ENCODE measurements at places on chromosomes 7 and 10. TPM values are rescaled to one million over a fixed set of nuclear protein-coding genes. Genes with fewer than 3 reads are reported as not detected.

RUFY2 gene
- 16.8 TPM for total RNA-seq

WNT2 gene
- 1.3 TPM for total RNA-seq

PSD gene
- 1.0 TPM for total RNA-seq

LLCFC1 gene
- total RNA-seq, result not detected

FAM24B gene
- 3.3 TPM for total RNA-seq

DNA sequence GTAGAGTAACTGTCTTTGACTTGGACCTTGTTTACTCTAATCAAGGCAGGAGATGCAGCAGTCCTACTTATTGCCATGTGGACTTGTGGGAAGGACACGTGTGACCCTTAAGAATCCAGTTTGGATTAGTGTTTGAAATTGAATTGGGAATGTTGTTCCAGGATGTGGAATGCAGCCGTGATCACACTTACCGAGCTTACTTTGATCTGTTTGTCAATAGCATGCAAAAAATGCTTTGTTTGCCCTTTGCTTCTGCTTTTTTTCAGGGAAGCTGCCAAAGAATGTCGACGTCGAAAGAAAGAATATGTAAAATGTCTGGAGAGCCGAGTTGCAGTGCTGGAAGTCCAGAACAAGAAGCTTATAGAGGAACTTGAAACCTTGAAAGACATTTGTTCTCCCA, 84.7 kb downstream of the CREM start:
- no peak overlapping the region for H3K27ac ChIP-seq
- DNase-seq, result no peak
- no peak overlapping the region for H3K4me3 ChIP-seq
- no peaks in the 10 kb centered on the region for H3K27me3 ChIP-seq

- DNase-seq, result no peak
- no peak overlapping the region for H3K4me3 ChIP-seq
- no peaks in the 10 kb centered on the region for H3K36me3 ChIP-seq
- H3K4me1 ChIP-seq, result no peaks in the 10 kb centered on the region
- H3K27me3 ChIP-seq, result no peaks in the 10 kb centered on the region
Observed at GRCh38 chr10:88858491-88858890, 6.8 kb upstream of the ANKRD22 start.

Measured in GM23248 (cell line).